ENCODE measurements at places on chromosomes 11 and 22.

DNA sequence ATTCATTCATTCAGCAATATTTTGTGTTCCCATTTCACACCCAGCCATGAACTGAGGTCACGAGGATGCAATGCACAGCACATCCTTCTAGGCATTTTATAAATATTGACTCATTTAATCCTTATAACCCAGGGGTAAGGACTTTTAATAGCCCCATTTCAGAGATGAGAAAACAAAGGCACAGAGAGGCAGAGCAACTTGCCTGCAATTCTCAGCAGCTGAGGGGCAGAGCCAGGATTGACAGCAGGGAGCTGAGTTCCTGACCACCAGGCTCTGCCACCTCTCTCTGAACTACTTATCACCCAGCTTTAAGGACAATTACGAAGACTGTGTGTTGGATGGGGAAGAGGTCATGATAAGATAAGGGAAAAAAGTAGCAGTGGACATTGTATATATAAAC, 12.8 kb upstream of the FGF3 start:
- no peak overlapping the region for H3K27ac ChIP-seq
- H3K36me3 ChIP-seq: no peaks in the 10 kb centered on the region
- H3K27me3 ChIP-seq: peaks cover 24% of the 10 kb centered on the region
- H3K4me1 ChIP-seq: no peaks in the 10 kb centered on the region
- H3K4me3 ChIP-seq: no peak overlapping the region

GRCh38 chr11:11620921-11621572, 758 bp downstream of the GALNT18 start:
- DNase-seq: peak; percentile 66
- peak overlapping the region; percentile 63 for H3K27ac ChIP-seq
- H3K4me3 ChIP-seq: peak overlapping the region; percentile 80
- H3K4me1 ChIP-seq: peaks cover 5% of the 10 kb centered on the region
- H3K36me3 ChIP-seq: no peaks in the 10 kb centered on the region

GRCh38 chr11:43879789-43880639, 617 bp upstream of the ALKBH3 start:
- peak overlapping the region; percentile 90 for H3K4me3 ChIP-seq
- no peak for DNase-seq
- peak overlapping the region; percentile 84 for H3K27ac ChIP-seq
- H3K27me3 ChIP-seq: peaks cover 15% of the 10 kb centered on the region
- H3K4me1 ChIP-seq: peaks cover 23% of the 10 kb centered on the region

DNA sequence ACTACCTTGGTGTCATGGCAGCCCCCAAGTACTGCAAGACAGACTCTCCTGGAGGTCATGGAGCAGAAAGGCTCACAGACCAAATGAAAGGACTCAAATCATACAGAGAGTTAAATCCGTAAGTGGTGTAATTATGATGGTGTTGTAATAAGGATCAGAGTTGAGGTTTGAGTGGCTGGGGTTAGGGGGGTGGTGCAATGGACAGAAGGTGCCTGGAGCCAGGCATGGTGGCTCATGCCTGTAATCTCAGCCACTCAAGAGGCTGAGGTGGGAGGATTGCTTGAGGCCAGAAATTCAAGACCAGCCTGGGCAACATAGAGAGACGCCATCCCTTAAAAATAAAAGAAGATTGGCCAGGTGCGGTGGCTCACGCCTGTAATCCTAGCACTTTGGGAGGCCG, 18.7 kb downstream of the ART5 start:
- no peaks in the 10 kb centered on the region for H3K27me3 ChIP-seq
- H3K4me3 ChIP-seq: no peak overlapping the region
- H3K4me1 ChIP-seq: peaks cover 7% of the 10 kb centered on the region
- H3K27ac ChIP-seq: no peak overlapping the region

DNA sequence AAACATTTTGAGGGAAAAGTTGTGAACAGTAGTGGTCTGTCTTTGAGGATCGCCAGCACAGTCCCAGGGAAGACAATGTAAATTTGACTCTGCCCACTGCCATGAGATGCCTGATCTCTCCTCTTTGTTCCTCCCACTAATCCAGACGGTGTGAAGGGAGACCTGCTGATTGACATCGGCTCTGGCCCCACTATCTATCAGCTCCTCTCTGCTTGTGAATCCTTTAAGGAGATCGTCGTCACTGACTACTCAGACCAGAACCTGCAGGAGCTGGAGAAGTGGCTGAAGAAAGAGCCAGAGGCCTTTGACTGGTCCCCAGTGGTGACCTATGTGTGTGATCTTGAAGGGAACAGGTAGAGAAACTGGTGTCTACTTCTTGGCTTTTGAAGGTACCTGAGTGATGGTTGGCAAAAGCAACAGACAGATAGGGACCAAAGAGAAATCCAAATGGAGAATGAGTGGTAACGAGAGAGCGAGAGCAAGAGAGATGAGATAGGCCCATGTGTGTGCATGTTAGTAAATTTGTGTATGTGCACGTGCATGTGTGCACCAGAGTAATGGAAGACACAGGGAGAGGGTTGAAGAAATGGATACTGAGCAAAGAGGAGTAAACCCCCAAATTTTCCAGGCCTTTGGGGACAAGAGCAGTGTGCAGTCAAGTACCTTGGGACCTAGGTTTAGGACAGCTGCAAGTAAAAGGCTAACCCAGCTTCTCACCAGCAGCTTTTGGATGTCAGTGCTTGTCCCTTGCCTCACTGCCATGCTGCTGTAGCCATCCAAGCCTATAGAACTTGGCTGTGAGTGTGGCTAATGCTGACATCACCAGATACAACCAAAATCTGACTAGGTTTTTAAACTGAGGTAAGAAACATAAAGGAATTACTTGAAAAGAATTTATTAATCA, 1.9 kb downstream of the NNMT start:
- H3K27ac ChIP-seq: no peak overlapping the region
- no peaks in the 10 kb centered on the region for H3K4me1 ChIP-seq
- no peak for DNase-seq
